ENCODE measurements at places on chromosomes 11 and 22.

- no peak for DNase-seq
Measured at GRCh38 chr11:114615448-114616361, 20.1 kb upstream of the NXPE4 start.

- no peak for DNase-seq
Measured at GRCh38 chr11:122696662-122697061, 41.1 kb downstream of the UBASH3B start.

- no peak for DNase-seq
Measured at GRCh38 chr22:32764330-32765131, 37.0 kb upstream of the TIMP3 start.

DNA sequence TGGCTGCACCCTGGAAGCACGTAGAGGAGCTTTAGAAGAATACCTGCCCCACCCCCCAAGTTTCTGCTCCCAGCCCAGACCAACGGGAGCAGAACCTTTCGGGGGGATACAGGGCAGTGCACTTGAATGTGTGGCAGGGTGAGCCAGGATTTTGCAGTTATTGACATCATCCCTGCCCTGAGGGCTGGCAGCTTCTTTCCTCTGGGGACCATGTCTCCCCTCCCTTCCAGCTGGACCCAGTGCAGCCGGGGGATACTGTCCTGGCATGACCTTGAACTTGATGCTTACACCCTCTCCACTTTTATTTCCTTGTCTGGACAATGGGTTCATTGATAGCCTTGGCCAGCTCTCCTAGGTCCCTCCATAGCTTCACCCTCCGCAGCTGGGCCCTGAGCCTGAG is 4.1 kb upstream of the CABP7 start:
- DNase-seq, result no peak

GRCh38 chr11:79396001-79396400 is 44.8 kb downstream of the TENM4 start:
- DNase-seq, result no peak
